ENCODE measurements at places on chromosomes 2 and 18.

DNA sequence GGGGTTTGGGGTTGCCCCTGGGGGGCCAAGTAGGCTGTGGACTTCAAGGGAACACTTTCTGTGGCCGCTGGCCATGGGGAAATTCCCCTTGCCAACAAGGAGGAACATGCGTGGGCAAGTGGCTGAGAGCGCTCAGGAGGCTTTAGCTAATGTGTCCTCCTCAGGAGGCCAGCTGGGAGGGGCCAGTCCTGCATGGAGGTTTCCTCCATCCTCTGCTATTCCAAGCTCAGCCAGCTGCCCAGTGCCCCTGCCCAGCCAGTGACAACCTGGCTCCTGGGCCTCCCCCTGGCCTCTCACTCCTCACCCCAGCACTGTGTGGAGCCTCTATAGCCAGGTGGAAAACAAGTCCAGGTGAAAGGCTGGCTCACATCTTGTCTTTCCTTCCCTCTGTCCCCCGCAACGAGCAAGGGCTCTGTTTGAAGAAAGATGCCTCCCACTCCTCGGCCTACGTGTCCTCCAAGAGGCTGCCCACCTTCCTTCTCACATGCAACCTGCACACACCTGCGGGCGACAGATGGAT lies 64.4 kb upstream of the DAPL1 start:
- no peak for DNase-seq

DNA sequence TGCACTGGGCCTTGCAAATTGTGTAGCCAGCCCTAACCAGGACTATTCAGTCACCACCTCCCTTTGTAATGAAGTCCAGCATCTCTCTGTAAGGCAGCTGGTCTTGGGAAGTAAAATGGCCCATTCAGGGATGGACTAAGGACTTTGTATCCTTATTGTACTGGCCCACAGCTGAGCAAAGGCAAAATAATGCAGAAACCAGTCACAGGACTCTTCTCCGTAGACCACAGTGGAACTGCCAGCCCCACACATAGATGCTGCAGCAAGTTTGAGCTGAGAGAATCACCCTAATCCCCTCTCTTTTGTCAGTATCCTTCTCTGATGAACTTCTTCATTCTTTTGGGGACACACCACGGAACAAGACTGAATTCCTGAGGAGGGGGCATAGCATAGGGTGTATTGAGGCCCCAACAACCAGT lies 73.6 kb upstream of the RTN4 start:
- no peak for DNase-seq

GRCh38 chr2:45759310-45759851 lies 107.9 kb downstream of the PRKCE start:
- DNase-seq: no peak

- no peak for DNase-seq
Observed at GRCh38 chr2:85462322-85462721, 43.8 kb downstream of the SH2D6 start.

DNA sequence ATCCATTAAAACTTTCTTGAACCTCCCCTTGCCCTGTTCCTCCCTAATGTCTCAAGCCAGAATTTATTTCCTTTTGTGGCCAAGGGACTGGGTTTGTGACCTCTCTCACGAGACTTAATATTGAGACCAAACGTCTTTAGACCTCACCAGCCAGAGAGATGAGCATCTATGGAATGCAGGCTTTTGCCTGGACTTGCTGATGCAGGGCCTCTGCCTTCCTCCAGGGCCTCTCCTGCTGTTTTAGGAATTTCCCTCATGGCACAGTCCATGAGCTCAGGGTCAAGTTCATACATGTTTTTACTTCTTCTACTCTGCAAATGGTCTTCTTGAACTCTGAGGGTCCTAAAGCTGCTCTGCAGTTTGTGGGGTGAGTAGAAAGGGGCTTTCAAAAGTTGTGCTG lies 22.3 kb downstream of the IL1B start:
- no peak for DNase-seq

DNA sequence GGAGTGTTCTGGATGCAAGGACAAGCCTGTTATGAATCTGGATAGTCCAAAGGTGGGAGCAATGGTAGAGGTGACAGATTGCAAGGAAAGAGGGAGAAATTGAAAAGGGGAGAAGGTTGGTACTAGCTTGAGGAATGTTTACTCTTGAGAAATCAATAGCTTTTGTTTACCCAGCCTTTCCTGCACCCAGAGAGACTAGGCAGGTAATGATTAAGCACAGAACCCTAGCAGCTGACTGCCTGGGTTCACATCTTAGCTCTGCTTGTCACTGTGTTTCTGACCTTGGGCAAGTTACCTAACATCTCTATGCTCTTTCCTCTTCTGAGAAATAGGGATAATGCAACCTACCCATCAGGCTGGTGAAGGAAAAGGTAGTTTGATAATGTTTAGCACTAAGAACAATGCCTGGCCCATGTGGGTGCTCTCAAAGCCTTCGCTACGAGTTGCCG lies 178.6 kb downstream of the MGAT5 start:
- no peak for DNase-seq

GRCh38 chr2:160367887-160368286 lies 125.7 kb downstream of the RBMS1 start:
- no peak for DNase-seq

GRCh38 chr2:216829533-216829932 lies 30.3 kb downstream of the TNP1 start:
- no peak for DNase-seq

DNA sequence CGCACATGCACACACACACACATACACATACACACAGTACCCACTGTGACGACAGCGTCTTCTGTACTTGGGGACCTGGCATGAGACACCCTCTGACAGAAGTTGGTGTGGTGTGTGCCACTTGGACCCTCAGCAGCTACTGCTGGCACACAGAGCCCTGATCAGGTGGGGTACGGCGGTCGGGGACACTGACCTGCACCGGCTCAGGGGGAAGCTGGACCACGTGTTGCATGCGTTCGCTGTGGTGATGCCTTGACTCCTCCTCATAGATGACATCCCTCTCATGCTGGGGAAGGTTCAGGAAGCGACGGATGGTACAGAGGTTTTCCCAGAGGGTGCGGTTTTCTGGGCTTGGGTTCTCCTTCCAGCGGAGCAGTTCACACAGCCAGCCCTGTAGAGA lies 149.2 kb downstream of the SATB2 start:
- DNase-seq: no peak

GRCh38 chr2:21800356-21800755 lies 676.6 kb downstream of the TDRD15 start:
- no peak for DNase-seq

DNA sequence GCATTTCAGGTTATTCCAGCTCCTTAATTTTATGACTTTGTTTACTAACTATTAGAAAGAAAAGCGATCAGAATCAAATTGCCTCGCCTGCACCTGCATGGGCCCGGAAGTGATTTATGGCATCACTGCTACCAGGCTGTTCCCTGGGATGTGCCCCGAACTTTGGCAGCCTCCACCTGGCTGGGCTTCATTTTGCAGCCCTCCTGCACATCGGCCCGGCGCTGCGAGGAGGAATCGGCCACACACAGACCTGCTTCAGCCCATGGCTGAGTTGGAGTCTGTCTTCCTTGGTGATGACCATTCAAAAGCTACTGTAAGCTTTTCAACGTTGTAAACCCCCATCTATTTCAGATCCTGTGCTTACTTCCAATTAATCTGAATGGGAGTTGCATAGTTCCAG lies 638.0 kb downstream of the RNF144A start:
- DNase-seq: no peak

DNA sequence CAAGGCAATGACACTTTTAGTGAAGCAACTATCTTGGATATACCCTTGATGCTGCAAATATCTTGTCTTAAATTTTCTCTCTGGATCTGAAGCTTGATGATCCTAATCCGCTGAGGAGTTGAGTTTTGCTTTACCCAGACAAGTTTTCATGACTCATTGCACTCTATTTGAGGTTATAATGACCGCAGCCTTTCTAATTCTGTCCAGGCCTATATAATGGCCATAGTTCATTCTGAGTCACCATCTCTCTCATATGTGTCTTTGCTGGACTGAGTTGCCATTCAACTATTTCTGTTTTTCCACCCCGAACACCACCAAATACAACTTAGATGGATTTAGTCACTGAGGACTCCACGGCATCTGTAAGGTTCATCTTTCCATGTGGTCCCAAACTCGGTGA lies 802.1 kb upstream of the FAM98A start:
- DNase-seq: no peak

GRCh38 chr2:85929096-85930050 lies 40.6 kb upstream of the ST3GAL5 start:
- DNase-seq: no peak

- no peak for DNase-seq
Observed at GRCh38 chr2:224930990-224931389, 111.3 kb downstream of the DOCK10 start.

- DNase-seq: no peak
Observed at GRCh38 chr18:29309366-29309765, 1132.4 kb upstream of the CDH2 start.

DNA sequence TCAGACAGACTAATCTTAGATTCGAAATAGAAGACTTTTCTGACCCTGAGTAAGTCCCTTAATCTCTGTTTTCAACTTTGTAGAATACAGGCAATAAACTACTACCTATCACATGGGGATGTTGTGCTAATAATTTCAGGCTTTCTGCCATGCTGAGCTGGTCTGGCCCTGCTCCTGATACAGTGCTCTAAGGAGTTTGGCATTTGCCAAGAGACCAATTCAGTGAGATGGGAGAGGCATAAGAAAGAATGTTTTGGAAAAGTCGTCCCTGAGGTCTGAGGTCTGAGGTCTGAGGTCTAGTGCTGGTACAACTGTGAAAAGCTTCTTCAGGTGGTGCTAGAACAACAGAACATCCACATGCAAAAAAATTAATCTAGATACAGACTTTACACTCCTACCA lies 35.9 kb upstream of the SP3 start:
- no peak for DNase-seq

GRCh38 chr2:155665704-155666103 lies 666.8 kb downstream of the NR4A2 start:
- no peak for DNase-seq

DNA sequence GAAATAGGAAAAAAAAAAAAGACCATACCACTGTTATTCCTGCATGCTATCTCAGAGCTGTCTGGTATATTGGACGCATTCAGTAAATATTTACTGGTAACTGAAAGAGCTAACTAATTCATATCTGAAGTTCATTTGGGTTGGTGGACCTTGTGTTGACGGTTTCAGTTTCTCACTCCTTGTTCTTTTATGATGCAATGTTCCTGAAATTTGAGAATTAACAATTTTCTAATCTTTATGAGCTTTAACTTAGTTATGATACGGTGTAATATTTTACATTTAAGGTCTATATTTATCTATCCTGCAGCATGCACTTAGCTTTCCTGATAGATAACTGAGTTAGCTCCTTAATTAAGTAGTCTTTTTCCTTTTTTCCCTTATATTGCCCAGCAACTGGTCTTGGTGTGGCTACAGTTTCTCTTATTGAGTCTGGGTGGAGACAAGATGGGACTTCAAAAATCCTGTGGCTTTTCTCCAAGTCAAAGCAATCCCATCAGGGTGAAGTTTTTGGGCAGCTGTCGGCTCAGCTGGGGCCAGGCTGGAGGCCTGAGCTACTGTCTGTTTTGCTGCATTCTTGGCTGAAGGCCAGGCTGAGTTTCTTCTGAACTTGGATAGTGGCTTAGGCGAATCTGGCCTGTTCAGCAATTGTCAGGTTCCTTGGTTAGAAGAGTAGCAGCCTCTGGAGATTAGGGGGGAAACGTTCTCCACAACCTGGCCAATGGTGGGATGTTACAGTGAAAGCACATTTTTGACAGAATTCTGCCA lies 78.4 kb upstream of the MEX3C start:
- DNase-seq: no peak

GRCh38 chr2:100174026-100174431 lies 31.6 kb upstream of the AFF3 start:
- no peak for DNase-seq

DNA sequence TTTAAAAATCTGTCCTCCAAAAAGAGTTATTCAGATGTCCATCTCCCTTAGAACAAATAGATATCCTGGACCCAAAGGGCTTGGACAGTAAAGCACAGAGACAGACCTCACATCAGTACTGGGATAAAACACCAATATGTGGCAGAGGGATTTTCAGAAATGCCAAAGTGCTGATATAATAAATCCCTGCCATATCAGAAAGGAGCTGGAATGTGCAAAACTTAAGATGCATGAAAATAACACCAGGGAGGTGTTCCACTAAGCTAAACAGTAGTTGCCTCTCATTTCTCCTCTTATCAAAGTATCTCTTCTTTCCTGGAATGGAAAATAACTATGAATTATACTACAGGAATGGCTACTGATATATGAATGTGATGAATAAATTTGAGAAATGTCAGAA lies 13.2 kb downstream of the USP40 start:
- DNase-seq: no peak

DNA sequence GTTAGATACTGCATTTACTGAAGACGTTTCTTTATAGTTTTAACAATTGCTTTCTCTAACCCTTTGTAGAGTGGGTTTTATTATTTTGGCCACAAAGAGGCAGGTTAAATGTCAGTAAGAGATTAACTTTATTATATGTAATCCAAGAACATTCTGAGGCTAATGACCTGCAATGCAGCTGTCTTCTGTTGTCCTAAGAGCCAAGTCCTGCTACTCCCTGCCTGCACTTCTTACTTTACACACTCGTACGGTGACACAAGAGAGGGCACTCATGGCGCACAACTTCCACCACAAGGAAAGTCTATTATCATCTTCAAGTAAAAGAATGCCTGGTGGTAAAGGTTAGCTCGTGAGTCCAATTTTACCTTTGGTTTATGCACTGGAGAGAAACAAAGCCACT lies 471.0 kb upstream of the HNMT start:
- no peak for DNase-seq

- peak; percentile 20 for DNase-seq
Observed at GRCh38 chr2:204110338-204110741, 173.8 kb downstream of the ICOS start.

- DNase-seq: no peak
Observed at GRCh38 chr2:41400088-41400665, 647.6 kb upstream of the PKDCC start.

DNA sequence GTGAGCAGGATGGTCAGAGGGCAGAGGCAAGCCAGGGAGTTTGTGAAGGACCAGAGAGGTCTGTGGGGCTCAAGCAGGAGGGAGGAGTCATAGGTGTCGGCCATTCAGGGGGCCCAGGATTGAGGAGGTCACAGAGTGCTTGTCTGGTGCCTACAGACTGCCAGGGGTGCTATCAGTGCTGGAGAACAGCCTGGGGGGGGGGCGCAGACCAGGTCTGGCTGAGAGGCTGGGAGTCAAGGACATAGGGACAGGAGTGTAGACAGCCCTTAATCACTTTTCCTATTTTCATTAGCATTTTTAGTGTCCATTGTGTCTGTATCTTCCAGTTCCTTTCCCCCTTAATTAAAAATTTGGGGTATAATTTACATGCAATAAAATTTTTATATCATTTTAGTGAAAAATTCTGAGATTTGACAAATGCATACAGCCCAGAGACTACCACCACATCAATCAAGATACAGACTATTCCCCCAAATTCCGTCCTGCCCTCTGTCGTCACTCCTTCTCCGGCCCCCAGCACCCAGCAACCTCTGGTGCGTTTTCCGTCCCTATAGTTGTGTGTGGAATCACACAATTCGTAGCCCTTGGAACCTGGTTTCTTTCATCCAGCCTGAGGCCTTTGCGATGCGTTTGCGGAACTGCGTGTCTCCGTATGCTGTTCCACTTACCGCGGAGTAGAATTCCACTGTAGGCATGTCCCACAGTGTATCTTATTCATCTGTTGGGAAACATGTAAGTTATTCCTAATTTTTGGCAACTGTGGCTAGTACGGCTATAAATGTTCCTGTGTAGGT lies 6.2 kb downstream of the ZAP70 start:
- DNase-seq: no peak

All from T-helper 17 cell (primary cell).